Fibroblast of gingiva (primary cell): ENCODE measurements at places on chromosomes 3 and 15.

DNA sequence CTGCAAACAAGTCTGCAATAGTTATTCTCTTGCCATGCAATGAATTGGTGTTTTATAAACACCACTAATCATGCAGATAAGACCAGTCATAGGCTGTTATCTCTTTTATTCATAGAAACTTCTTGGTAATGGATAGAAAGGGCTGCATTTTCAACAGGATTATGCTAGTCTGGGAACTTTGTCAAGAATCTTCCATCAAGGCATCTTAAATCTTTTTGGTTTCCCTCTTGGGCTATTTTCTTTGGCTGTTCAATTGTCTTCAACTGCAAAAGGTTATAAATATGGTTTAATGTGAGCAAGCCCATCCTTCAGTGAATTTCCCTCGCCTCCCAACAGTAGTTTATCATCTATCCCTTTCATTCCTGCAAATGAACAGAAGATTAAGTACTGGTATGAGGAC is 59.0 kb upstream of the MINAR1 start:
- DNase-seq, result no peak

GRCh38 chr3:48299746-48300712 is 33.4 kb downstream of the SPINK8 start:
- no peak for DNase-seq

DNA sequence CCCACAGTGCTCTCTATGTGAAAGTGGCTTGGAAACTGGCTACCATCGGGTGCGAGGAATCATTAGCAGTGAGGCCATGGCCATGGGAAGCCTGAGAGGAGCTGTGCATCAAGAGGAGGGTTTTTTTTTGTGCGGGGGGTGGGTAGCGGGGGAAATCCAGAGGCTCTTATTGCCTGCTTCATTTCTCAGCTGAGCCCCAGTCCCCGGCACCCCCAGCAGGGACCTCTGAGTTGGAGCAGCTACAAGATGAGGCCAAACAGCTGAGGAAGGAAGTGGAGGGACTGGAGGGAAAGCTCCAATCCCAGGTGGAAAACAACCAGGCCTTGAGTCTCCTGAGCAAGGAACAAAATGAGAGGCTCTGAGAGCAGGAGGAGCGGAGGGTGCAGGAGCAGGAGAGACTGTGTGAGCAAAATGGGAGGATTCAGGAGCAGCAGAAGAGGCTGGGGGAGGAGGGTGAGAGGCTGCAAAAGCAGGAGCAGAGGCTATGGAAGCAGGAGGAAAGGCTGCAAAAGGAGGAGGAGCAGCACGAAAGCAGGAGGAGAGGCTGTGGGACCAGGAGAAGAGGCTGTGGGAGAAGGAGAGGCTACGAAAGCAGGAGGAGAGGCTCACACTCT is 76.7 kb downstream of the ADAMTS7 start:
- no peak for DNase-seq

GRCh38 chr3:154538566-154539360 is 108.8 kb upstream of the GPR149 start:
- DNase-seq, result no peak

DNA sequence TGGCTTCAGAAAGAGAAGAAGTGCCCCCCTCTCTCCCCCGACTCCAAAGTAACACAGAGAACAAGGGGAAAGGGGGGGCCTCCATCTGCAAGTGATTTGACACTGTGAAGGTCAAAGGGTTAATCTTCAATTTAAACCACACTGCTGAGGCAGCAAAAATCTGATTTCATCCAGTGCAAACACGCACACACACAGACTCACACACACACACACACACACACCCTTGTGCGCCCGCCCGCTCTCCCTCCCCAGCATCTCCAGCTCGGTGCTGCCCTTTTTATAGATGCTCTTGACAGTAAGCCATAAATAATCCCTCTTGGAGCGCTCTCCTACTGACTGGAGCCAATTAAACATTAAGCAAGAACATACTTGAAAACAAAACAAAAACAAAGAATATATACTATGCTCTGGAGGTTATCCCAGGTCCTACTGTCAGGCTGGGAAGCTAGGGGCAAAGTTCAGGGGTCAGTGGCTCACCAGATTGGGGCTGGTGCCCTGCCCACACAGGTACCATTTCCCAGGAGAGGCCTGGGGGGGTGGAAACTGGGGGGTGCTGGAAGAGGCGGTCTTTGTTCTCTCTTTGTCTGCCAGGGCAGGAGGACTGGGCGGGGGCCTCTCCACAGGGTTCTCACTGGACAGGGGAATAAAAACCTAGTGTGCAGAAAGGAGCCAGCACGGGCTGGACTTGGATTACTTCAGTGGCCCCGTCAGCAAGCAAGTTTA is 16.3 kb downstream of the BMF start:
- DNase-seq, result peak; percentile 98

DNA sequence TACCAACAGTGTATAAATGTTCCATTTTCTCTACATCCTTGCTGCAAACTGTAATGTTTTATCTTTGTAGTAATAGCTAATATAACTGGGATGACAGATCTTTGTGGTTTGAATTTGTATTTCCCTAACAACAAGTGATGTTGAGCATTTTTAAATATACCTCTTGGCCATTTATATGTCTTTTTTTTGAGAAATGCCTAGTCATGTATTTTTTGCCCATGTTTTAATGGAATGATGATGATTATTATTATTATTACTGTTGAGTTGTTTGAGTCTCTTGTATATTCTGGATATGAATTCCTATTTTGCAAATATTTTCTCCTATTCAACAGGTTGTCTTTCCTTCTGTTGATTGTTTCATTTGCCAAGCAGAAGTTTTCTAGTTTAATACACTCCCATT is 654.9 kb downstream of the ZPLD1 start:
- DNase-seq, result no peak

GRCh38 chr3:32176989-32177701 is 61.3 kb upstream of the CMTM8 start:
- DNase-seq, result peak; percentile 39

DNA sequence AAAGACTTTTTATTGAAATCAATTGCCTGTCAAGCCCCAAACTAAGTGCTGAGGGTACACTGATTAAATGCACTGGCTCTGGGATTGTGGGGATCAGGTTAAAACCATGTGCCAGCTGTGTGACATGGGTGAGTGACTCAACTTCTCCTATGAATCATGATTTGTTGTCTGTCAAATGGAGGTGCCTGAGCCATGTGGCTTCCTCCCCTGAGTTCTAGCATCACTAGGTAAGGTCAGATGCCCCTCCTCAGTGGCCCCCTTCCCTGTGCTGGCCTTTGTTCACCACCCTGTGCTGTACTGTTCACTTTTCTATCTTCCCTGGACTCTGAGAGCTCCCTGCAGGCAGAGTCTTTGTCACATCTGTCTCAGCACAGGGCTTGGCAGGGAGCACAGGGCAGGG is 43.6 kb upstream of the ATP2B2 start:
- no peak for DNase-seq

- no peak for DNase-seq
Measured at GRCh38 chr3:108511055-108511454, 659 bp upstream of the MYH15 start.

- peak; percentile 47 for DNase-seq
Measured at GRCh38 chr3:180983136-180983535, 6.4 kb downstream of the DNAJC19 start.

DNA sequence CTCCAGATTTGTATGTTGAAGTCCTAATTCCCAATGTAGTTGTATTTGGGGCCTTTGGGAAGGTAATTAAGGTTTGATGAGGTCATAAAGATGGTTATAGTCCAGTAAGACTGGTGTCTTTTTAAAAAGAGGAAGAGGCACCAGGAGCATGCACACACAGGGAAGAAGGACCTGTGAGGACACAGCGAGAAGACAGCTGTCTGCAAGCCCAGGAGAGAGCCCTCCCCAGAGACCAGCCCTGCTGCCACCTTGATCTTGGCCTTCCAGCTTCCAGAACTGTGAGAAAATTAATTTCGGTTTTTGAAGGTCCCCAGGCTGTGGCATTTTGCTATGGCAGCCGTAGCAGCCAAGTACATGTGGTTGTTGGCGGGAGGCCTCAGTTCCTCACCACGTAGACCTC is 32.8 kb upstream of the TSEN2 start:
- DNase-seq, result no peak

DNA sequence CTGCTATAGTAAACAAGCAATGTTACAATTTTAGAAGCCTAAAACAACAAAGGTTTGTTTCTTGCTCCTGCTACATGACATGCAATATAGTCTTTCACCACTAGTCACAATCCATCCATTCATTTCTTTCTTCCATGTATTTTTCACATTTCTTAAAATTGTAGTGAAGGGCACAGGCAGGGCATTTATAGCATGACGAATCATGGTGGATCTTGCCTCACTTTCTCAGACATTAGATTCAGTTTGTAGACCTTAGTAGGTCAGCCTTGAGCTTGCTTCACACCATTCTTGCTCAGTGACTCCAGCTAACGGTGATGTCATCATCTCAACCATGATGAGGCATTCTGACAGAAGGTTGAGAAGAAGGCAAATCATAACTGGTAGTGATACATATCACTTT is 546.8 kb downstream of the TBL1XR1 start:
- peak; percentile 31 for DNase-seq

DNA sequence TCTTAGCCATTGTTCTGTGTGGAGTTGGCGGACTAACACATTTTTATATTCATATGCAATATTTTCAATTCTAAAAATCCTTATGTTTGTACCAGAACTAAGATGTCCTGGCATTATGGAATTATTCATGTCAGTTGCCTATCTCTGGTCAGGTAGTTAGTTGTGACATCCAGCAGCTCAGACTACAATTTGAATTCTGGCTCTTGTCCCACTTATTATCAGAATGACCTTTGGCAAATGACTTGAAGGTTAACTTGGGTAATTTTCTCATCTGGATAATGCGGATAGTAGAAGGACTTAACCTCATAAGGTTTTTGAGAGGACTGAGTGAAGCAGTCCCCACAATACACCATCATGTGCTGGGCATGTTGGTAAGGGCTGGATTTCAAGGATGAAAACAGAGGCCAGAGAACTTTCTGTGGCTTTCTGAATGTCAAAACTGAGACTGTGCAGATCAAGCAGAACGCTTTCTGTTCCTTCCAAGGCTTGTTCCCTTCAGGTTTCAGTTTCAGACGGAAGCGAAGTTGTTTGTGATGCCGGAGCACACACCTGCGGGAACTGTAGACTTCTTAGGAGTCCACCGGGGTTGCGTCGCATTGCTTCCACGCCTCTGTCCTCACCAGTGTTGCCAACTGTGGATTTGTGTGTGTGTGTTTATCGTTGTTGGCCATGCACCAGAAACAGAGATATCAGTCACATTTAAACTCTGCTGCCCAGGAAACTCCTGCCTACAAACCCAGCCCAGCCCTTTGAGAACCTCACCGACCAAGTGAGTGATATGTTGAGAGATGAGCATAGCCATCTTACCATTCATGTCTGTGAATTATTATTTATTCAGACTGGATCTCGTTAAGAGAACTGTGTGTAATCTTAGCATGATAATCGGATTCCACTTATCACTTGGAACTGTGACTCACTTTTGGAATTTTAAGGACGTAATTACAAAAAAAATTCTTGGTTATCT is 76.0 kb downstream of the PTPRG start:
- DNase-seq, result peak; percentile 34

DNA sequence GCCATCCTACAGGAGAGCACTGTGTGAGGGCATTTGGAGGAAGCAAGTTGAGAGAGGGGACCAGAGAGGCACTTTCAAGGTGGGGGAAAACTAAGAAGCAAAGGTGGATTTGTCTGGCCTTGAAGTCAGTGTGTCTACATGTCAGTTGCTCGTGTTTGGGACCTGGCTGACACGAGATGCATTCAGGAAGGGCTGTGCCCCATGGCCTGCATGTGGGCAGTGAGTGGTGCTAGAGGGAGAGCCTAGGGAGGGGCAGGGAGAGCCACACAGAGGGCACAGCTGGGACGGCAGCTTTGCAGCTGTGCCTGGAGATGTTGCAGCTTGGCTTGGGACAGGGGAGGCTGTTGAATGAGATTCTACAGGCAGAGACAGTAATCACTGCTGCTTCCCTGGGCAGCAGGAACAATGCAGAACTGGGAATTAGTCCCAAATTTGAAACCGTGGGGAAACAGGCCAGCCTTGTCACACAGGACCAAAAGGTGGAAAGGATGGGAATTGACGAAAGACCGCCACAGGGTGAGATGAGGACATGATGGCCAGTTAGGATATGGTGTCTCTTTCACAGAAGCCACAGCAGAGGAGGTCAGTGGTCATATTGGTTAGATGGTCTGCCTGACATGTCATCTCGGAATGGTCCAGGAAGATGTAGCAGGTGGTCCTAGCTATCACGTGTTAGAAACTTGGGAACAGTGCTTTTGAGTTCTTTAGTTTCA is 10.0 kb downstream of the SEC61A1 start:
- DNase-seq, result no peak

- DNase-seq, result no peak
Measured at GRCh38 chr3:43388915-43389314, 102.6 kb downstream of the SNRK start.

- no peak for DNase-seq
Measured at GRCh38 chr3:9730657-9731205, 804 bp upstream of the BRPF1 start.

- no peak for DNase-seq
Measured at GRCh38 chr3:78870484-78870883, 897.3 kb downstream of the ROBO1 start.

DNA sequence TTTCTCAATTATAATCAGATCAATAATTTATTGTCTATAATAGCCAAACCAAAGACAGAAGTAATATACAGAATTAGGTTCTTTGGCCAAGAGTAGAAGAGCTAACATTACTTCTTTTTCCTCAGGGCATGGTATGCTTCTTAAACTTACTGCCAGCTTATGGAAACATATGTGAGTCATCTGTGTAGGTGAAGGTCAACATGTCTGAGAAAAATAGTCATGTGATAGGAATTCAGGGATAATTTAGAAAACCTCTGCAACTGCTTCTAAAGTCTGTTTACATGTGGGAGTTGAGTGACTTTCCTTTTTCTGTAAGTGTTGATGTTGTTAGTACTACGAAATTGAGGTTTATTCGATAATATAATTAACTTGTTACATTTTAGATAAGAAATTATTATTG is 19.2 kb upstream of the MAP6D1 start:
- peak; percentile 79 for DNase-seq

- no peak for DNase-seq
Measured at GRCh38 chr3:46708401-46709156, 7.4 kb downstream of the TMIE start.

DNA sequence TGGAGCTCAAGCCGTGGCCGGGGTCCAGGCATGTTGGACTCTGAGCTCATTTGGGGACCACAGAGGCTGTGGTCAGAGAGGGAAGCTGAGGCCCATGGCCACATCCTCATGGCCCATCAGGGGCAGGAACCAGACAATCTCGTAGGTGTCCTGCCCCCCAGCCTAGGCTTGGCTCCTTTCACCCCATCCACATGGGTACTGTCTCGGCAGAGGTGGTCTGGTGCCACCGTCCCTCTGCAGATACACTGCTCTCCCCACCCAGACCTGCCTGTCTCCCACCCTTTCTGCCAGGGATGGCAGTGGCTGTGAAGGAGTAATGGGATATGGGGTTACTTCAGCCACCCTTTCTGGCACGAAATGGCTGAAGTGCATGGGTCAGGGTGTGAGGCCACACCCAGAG is 7.9 kb downstream of the PRSS50 start:
- no peak for DNase-seq

- DNase-seq, result no peak
Measured at GRCh38 chr3:161107311-161107710, 2.2 kb upstream of the B3GALNT1 start.
